ENCODE measurements at places on chromosomes 11 and 22. TPM values are rescaled to one million over a fixed set of nuclear protein-coding genes. Genes with fewer than 3 reads are reported as not detected.

The PANX3 gene
- not detected for total RNA-seq

The NOL12 gene
- total RNA-seq = 14.8 TPM

The GRK2 gene
- total RNA-seq = 36.8 TPM

The OR5M3 gene
- total RNA-seq = not detected

The SERPIND1 gene
- total RNA-seq = not detected

The PGR gene
- total RNA-seq = 9.5 TPM

The OR52N2 gene
- total RNA-seq = not detected

The KCNK4 gene
- total RNA-seq = not detected

The TNNI2 gene
- 0.55 TPM for total RNA-seq

GRCh38 chr11:58451585-58451984, 9.5 kb upstream of the OR5B12 start:
- no peak for DNase-seq

DNA sequence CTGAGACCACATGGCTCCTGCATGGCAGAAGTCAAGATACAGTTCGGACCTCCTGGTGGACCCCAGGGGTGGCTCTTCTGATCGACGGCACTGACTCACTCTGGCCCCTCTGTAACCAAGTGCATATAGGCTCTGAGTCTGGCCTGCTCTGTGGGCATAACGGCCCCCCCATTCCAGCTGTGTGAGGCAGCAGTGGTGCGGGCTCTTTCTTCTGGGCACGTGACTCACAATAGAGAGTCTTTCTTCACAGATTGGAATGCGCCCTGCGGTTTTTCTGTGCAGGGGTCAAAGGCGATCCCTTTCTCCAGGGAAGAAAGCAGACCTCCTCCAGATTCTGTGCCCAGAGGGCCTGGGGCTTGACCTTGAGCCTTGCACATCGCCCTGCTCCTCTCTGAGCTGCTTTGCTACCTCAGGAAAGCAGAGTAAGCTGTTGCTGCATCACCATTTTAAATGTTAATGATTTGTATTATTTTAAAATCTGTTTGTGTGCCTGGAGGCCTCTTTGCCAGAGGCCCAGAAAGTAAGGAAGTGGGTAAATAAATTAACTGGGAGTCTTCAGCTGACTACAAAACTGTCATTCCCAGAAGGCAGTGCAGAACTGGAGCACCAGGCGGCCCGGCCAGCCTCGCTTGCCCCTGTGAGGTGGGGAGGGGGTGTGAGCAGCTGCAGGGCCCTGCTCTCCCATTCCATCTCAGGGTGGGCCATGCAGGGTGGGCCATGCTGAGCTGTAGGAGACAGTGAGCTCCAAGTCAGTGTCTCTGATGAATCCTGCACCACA, 199.0 kb downstream of the GRIK4 start:
- DNase-seq = peak; percentile 15

GRCh38 chr11:126891556-126892217, 108.9 kb downstream of the KIRREL3 start:
- DNase-seq = peak; percentile 18

GRCh38 chr11:119481021-119481666, 58.2 kb upstream of the THY1 start:
- DNase-seq = peak; percentile 82

Measured in heart right ventricle (tissue), 16 donors.